Occipital lobe (tissue), 3 donors: ENCODE measurements at places on chromosomes 12 and 14. TPM values are rescaled to one million over a fixed set of nuclear protein-coding genes. Genes with fewer than 3 reads are reported as not detected.

The HOXC13 gene
- total RNA-seq, result not detected

The OVCH1 gene
- total RNA-seq, result 1.2 TPM

The SIVA1 gene
- total RNA-seq, result 21.2 TPM

The AGAP2 gene
- 25.6 TPM for total RNA-seq

The IQSEC3 gene
- total RNA-seq, result 4.5 TPM

DNA sequence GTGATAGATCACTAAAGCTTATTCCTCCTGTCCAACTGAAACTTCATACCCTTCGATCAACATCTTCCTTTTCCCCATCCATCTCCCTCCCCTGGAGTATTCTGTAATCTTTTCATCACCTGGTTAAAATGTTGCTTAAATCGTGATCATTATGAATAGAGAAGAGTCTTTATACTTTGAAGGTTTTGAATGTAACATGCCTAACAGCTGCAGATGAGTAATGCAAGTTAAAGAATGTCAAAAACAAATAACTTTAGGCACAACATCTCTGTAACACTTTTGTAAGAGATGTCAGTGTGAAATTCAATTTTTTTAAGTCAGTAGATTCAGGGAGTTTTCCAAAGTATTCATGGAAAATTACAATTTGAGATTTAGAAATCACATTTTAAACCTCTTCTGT is 25.0 kb downstream of the RXYLT1 start:
- DNase-seq, result no peak

GRCh38 chr14:53108292-53109104 is 44.6 kb downstream of the DDHD1 start:
- DNase-seq, result no peak

DNA sequence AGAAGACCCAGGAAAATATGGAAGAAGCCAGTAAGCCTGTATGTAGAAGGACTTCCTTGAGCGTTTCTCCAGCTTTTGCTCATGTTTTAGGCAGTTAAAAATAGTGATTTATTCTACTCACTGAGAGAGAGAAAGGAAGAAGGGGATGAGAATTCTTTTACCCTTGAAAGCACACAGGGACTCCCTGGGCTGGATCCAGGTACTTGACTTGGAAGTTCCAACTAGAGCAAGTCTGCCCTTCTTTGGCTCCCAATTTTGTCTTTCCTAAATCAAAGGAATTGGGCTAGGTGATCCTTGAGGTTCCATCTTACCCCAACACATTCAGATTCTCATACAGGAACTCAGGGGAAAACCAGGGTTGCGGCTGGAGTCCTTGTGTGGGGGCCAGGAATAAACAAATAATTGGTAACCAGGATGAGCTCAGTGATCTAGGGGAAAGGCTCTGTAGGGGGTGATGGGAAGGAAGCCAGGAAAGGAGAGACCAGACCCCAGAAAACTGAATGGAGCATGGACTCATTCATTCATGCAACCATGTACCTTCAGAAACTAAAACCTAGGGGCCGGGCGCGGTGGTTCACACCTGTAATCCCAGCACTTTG is 11.5 kb upstream of the ITGA5 start:
- no peak for DNase-seq

DNA sequence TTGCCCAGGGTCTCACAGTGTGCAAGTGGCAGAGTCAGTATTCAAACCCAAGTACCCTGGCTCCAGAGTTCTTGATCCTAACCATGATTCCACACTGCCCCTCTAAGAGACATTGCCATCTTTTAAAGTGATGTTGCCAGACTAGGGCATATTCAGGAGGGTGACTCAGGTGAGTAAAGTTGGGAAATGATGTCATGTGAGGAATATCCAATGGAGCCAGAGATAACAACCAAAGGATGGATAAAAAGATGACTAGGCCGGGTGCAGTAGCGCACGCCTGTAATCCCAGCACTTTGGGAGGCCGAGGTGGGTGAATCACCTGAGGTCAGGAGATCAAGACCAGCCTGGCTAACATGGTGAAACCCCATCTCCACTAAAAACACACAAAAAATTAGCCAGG is 85.6 kb downstream of the SMOC1 start:
- no peak for DNase-seq

- DNase-seq, result no peak
These were observed 92.1 kb upstream of the BMP4 start for GRCh38 chr14:54048736-54049135.

GRCh38 chr12:96130396-96131059 is 63.6 kb upstream of the ELK3 start:
- DNase-seq, result no peak

- no peak for DNase-seq
These were observed 59.1 kb upstream of the MED13L start for GRCh38 chr12:116336542-116337065.
